ENCODE measurements at places on chromosomes 2 and 18.

DNA sequence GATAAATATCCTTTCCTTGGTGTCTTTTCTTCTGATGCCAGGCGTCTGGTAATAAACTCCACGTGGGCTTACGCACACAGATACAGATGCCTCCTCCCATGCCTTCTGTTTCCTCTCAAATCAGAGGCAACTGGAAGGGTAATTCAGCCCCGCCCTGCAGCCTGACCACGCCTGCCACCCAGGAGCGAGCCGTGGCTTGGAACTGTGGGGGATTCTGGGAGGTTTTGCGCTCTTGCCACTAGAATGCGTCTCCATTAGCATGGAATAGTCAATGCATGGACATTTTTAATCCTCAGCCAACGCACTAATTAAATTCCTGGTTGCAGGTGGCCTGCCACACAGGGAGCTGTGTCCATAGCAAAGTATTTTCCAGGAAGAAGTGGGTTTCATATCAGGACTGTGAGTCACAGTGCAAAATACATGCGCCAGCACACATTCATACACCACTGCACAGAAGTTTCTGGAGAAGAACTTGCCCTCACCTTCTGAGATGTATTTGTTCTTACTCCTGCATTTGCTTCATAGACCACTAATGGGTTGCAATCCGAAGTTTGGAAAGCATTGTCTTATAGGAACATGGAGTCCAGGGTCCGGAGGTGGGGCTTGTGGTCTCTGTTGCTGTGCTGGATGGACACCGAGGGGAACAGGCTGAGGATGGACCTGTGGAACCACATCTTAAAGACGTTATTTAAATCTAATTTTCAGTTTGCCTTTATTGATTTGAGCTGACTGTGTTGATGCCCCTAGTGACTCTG, 151.4 kb downstream of the LDLRAD4 start:
- no peak for DNase-seq

- no peak for DNase-seq
Observed at GRCh38 chr2:162490052-162490717, 146.3 kb downstream of the GCA start.

DNA sequence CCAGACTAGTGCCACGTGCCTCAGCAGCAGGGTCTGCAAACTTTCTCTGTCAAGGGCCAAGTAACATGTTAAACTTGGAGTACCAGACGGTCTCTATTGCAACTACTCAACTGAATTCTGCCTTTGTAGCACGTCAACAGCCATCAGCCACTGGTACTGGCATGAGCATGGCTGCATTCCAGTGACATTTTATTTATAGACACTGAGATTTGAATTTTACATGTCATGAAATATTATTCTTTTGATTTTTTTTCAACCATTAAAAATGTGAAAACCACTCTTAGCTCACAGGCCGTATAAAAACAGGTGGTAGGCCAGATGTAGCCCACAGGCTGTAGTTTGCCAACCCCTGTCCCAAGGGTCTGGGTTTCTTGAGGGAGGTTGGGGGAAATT, 199.7 kb downstream of the TPGS2 start:
- no peak for DNase-seq

- DNase-seq: no peak
Observed at GRCh38 chr2:39867268-39867667, 88.2 kb upstream of the THUMPD2 start.

GRCh38 chr18:14086458-14087231, 45.6 kb downstream of the ZNF519 start:
- no peak for DNase-seq

- DNase-seq: no peak
Observed at GRCh38 chr2:141611-142010, 95.3 kb upstream of the FAM110C start.

- no peak for DNase-seq
Observed at GRCh38 chr2:191357678-191358077, 112.5 kb downstream of the MYO1B start.

GRCh38 chr18:56333839-56334238, 304.6 kb downstream of the TXNL1 start:
- no peak for DNase-seq

DNA sequence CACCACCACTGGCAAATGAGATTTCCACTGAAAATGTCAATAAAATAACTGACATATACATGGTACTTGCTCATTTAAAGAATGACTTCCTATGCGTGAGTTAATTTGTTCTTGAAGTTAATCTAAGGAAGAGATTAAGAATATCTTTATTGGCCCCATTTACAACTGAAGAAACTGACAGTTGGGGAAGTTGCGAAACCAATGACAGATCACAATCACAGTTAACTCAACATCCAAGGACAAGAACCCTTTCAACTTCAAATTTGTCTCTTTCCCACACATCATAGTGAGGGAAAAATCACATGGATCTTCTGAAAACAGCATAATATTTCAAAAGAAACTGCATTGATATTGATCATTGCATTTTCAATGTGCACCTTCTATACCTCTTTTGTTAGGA, 565.4 kb downstream of the IRS1 start:
- DNase-seq: no peak

GRCh38 chr18:14916181-14916580, 168.2 kb downstream of the ANKRD30B start:
- DNase-seq: no peak

- DNase-seq: no peak
Observed at GRCh38 chr2:8448824-8449556, 232.9 kb upstream of the ID2 start.

DNA sequence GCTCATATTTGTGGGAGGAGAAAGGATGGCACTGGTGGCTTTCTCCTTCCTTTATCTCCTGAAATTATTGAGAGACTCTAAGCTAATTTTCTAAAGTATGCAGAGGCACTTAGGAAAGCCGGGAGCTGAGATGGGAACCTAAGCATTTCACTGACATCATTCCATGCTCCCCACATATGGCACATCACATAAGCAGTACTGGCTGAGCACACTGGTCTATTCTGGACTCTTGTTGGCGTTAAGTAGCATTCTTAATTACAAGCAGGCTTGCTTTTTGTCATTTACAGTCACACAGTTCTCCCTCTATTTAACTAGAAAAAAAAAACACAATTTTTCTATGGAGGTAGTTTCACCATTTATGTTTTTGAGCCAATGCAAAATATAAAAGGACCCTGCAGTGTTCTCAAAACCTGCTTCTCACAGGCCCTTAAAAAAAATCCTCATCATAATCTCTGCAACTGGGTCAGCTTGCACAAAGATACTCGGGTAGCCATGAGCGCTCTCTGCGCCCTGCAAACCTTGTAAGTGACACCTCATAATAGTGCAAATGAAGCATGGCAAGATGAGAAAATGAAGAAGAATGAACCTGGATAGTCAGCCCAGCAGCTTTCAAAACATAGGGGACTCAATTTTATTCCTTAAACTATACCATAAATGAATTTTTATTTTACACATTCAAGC, 688.6 kb downstream of the NRXN1 start:
- DNase-seq: no peak

DNA sequence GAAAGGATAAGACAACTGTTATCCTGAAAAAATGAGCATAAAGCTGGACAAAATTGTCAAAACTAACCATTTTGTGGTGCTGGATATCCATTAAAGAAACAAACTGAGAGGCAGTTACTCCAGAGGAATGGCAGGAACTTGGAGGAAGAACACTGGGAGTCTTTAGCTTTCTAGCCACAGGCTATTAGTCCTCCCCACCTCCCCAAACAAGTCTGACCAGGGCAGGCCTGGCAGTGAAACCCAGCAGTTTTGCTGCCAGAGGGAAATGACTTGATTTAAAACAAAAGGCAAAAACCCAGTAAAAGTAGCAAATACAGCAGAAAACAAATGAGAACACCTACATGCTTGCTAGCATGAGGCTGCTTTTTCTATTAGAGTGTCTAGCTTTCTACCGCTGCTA, 34.9 kb downstream of the OSBPL1A start:
- no peak for DNase-seq

- DNase-seq: no peak
Observed at GRCh38 chr2:242054881-242055801, 185.6 kb downstream of the RTP5 start.

DNA sequence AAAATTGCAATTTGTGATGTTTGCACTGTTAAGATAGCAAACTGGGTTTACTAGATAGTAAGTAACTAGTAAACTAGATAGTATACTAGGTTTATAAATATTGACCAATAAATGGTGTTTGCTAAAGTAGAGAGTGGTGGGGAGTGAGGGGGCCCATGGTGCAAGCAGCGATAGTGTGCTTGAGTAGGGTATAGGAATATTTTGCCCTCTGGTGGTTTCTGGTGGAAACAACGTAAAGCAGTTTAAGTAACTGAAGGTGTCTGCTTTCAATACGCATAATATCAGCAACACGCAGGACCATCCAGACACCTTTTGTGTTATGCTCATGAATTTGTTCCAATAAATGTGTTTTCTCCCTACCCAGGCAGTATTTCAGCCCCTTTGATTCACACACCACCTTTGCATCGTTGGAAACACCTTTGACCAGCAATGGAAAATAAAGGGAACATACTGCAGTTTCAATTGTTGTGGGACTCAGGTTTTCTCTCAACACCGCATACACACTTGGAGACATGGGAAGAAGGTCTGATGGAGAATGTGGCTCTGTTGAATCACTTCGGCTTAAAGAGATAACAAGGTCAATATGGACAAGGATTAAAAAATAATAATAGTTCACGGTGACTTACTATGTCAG, 16.7 kb upstream of the STAT1 start:
- DNase-seq: no peak

GRCh38 chr2:236001854-236002253, 166.3 kb downstream of the GBX2 start:
- DNase-seq: no peak

- no peak for DNase-seq
Observed at GRCh38 chr2:126719191-126719832, 63.4 kb downstream of the GYPC start.

GRCh38 chr18:364256-364826, 96.5 kb upstream of the THOC1 start:
- no peak for DNase-seq

- DNase-seq: peak; percentile 13
Observed at GRCh38 chr2:38274286-38275276, 102.5 kb downstream of the ATL2 start.

DNA sequence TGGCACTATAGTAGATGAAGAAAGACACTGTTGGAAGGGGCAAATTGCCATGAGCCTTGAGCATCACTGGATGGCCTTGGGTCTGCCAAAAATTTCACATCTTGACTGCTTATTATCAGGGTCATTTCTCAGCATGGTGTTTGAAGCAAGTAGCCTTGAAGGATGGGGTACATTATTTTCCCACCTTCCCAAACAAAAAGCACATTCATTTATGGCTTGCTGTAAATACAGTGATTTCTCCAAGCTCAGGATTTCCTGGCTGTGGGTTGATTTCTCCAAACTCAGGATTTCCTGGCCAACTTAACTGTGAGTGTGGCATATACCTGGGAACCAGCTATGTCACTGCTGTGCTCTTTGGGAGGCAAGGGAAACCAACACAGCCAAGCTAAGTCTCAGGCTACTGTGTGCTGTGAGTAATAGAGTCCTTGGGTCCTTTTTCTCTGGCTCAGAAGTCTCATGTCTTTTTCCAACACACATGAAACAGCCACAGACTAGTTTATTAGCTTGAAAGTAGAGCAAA, 116.6 kb downstream of the SPHKAP start:
- DNase-seq: no peak

- DNase-seq: no peak
Observed at GRCh38 chr2:51297488-51297887, 265.6 kb upstream of the NRXN1 start.

DNA sequence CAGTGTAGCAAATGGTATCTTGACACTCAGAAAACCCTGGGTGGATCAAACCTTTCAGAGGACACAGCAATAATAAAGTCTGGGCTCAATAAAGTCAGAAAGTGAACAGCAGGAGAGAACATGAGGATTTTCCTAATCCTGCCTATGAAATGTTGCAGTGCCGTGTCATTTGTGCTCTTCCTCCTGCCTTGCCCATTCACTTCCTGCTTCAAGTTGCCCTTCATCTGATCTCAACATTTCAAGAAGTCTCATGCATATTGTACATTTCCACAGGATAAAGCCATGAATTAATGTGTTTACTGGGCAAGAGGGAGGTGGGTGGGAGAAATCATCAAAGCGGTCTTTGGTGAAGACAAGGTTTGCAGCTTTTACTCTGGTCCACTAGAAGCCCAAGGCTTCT, 51.1 kb upstream of the STPG4 start:
- no peak for DNase-seq

DNA sequence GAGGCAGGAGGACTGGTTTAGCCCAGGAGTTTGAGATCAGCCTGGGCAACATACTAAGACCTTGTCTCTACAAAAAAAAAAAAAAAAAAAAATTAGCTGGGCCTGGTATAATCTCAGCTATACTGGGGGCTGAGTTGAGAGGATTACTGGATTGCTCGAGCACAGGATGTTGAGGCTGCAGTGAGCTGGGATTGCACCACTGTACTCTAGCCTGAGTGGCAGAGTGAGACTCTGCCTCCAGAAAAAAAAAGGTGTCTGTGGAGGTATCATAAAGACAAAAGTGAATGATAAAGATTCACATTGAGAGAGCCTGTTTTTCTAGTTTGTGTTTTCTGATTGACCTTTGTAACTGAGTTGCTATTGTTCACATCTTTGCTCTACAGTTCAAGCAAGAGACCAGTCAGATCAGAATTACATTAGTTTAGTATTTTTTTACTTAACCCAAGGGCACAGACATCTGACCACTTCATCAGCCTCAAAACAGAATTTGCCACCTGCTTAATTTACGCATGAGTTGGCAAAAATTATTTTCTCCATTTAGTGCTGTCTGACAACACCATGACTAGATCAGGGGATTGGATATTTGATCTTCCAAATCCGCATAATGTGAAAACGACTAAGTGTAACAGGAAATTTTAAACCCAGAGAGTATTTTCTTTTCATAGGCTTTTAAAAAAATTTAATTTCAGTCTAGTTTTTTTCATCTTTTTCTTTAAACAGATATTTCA, 271.0 kb downstream of the TGIF1 start:
- DNase-seq: no peak

DNA sequence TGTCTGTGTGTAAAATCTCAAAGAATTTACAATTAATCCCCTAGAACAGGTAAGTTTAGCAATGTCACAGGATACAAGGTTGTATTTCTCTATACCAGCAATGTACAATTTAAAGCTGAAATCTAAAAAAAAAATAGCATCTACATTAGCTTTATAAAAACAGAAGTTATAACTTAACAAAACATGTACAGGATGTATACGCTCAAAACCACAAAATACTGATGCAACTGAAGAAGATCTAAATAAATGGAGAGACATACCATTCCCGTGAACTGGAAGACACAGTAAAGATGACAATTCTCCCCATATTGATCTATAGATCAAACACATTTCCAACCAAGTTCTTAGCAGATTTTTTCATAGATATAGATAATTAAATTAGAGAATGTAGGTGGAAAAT, 17.5 kb upstream of the RANBP2 start:
- no peak for DNase-seq

GRCh38 chr2:14417551-14417950, 215.0 kb upstream of the LRATD1 start:
- DNase-seq: no peak

Measured in GM12892 (cell line).